Kidney (tissue), 22 donors: ENCODE measurements at places on chromosomes 2 and 18. TPM values are rescaled to one million over a fixed set of nuclear protein-coding genes. Genes with fewer than 3 reads are reported as not detected.

MPHOSPH10 gene
- 32.3 TPM for total RNA-seq

IL36RN gene
- total RNA-seq: not detected

NLRC4 gene
- 2.3 TPM for total RNA-seq

CD207 gene
- 0.66 TPM for total RNA-seq

SLC9A4 gene
- total RNA-seq: 2.8 TPM

TMEM17 gene
- 3.2 TPM for total RNA-seq

G6PC2 gene
- not detected for total RNA-seq

STAMBP gene
- 34.8 TPM for total RNA-seq

SMYD1 gene
- total RNA-seq: not detected
